ENCODE measurements at places on chromosomes 1 and 21. TPM values are rescaled to one million over a fixed set of nuclear protein-coding genes. Genes with fewer than 3 reads are reported as not detected.

TTC22 gene
- not detected for total RNA-seq

SPRR2E gene
- not detected for total RNA-seq

IPP gene
- 13.0 TPM for total RNA-seq

SLC9C2 gene
- not detected for total RNA-seq

MCOLN2 gene
- 1.4 TPM for total RNA-seq

S100A14 gene
- not detected for total RNA-seq

- DNase-seq: no peak
Observed at GRCh38 chr1:110161165-110161564, 10.9 kb downstream of the SLC6A17 start.

- no peak for DNase-seq
Observed at GRCh38 chr1:6987940-6988339, 202.7 kb downstream of the CAMTA1 start.

DNA sequence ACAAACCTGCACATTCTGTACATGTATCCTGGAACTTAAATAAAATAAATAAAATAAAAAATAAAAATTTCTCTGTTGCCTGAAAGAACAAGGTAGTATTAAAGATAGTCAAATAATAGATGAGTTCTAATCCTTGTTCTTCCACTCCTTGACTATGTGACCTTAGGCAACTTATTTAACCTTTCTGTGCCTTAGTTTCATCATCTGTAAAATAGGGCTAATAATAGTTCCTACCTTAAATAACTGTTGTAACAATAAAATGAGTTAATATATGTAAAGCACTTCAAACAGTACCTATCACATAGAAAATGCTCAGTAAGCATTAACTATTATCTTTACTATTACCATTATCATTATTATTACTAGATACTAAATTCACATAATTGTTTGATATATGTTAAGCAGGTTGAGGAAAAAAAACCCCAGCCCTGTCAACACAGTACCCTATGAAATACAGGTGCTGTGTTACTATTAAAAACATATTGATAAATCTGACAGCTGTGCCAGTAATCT is 23.1 kb downstream of the SASS6 start:
- DNase-seq: no peak

DNA sequence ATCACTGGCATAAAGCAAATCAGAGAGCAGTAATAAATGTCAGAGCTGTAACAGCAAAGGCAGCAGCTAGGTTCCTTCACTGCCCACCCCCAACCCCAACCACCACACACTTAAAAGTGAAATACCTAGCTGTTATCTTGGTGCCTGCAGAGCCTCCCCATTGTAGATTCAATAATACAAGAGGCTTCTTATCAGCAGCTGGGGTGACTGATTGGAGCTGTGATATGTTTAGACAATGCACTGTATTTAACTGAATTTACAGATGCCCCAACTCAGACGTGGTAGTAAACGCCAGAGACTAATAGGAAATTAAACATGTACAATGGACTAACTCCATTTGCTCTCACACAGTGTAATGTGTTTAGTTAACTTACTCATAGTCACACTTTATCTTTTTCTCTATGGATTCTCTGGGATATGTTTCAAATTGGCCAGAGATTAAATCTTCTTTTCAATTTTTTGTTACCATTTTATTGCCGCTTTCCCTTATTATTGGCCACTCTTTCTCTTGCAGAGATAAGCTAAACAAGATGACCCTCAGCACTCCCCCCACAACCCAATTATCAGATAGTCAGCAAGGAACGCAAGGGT is 117.1 kb downstream of the ESRRG start:
- DNase-seq: no peak

DNA sequence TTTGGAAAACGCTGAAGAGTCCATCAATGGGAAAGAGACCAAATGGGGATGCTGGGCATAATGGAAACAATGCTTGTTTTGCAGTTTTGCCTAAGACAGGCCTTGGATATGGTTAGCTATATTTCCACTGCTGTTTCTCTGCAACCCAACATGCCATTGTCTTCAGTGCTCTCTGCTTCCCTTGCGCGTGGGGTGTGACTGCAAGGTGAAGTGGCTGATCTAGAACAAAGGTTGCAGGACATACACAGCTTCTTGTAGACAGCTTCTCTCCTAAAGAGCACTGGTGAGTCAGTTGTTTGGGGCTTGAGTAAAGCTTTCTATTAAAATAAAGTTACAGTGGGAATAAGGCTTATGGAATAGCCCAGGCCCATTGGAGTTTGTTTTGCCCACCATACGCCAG is 33.0 kb downstream of the RUNX1 start:
- DNase-seq: no peak

DNA sequence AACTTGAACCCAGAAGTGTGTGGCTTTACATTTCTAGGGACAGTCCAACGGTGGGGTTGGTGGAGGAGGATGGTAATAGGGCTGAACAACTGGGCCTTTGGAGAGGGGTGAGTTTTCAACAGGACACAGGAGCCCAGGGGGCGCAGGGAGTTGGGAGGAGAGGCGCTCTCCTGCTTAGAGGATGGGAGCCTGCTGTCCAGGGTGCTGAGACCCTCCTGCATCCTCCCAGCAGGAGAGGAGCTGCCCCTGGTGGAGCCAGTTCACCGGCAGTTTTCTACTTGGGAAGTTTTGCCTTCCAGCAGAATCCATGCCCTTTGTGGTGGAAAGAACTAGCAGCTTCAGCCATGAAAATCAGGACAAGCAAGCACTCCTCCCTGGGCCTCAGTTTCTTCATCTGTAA is 8.6 kb downstream of the KCNC4 start:
- no peak for DNase-seq

DNA sequence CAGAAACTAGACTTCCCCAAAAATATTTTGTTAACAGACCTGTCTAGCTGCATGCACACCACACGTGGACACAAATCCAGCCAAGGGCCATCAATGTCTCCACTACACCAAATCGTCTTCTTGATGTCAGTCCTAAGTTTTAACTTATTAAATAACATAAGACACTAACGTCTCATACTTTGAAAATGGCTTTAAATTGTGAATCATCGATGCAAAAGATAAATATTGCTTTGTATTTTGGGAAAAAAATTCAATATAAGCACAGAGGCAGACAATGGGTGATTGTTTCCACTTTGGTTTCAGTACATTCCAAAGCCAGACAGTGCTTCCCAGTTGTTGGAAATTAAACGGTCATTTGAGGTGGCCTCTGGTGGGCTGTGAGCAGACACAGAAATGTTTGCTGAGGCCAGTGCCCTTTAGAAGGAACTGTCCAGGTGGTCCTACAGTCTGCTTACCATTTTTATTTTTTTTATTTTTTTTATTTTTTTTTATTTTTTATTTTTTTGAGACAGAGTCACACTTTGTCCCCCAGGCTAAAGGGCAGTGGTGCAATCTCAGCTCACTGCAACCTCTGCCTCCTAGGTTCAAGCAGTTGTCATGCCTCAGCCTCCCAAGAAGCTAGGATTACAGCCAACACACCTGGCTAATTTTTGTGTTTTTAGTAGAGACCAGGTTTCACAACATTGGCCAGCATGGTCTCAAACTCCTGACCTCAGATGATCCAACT is 1.8 kb upstream of the KIAA2013 start:
- DNase-seq: no peak

GRCh38 chr1:194533641-194534040 is 1347.2 kb upstream of the B3GALT2 start:
- DNase-seq: no peak

- DNase-seq: no peak
Observed at GRCh38 chr1:980137-980571, 1.7 kb downstream of the PERM1 start.

- DNase-seq: peak; percentile 29
Observed at GRCh38 chr1:248847181-248847955, 9.3 kb downstream of the ZNF672 start.

GRCh38 chr1:88985692-88986091 is 6.7 kb downstream of the KYAT3 start:
- no peak for DNase-seq

GRCh38 chr1:9558271-9558945 is 19.1 kb downstream of the SLC25A33 start:
- no peak for DNase-seq

DNA sequence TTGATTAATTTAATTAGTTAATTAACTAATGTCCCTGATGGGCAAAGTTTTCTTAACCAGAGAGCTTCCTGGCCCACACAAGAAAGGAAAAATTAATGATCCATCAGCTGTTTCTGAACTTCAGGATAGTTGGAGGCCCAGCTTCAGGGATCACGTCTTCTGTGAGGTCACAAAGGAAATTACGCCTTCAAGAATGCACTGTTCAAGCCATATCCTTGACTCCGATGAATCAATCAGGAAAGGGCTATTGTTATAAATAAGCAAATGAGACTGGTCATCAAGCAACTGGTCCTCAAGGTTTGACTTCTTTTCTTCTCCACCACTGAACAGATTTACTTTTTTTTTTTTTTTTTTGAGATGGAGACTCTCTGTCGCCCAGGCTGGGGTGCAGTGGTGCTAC is 40.6 kb downstream of the TCP10L start:
- no peak for DNase-seq

DNA sequence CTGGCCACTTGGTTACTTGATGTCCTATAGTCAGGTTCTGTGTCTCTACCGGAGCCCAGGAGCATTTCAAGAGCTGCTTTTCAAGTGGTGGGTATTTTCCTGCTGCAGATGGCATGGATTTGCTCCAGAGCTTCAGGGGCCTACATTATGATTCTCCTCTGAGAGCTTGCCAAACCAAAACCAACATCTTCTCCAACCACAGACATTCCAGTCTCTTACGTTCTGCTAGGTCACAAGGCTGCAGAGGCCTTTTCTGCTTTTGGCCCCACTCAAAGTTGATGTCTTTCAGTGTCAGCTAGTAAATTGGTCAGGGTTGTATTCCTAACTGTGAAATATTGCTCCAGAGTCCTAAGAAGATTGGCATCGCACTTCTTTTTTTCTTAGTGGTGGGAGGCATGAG is 14.7 kb upstream of the AQP10 start:
- DNase-seq: no peak

- no peak for DNase-seq
Observed at GRCh38 chr1:214967865-214968575, 114.5 kb upstream of the KCNK2 start.

DNA sequence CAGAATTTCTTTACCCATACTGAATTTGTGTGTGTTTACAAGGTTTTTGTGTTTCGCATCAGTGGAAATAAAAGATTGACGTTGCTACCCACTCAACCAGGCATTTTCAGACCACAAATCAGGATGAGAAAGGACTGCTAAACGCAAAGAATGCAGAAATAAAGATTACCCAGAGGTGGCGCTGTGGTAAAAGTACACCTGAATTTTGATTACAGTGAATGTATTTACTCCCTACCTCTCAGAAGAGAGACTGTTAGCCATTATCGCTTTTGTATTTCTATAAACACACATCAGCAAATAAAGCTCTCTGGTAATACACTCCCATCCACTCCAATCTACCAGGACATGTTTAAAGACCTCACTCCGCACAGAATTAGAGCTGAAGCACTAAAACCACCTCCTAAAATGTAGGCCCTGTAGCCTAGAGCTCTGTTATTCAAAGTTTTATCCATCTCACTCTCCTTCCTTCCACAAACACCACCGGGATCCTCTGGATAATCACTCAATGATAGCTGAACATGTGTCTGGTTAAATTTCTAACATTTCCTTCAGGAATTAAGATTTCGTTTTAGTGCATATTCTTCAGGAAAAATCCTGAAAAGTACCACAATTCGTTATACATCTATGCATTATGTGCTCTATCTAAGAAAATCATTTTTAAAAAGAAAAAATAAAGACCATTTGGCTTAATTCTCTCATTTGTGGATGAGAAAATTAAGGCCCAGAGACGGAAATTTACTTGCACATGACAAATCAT is 2.5 kb upstream of the LMO4 start:
- peak; percentile 36 for DNase-seq

DNA sequence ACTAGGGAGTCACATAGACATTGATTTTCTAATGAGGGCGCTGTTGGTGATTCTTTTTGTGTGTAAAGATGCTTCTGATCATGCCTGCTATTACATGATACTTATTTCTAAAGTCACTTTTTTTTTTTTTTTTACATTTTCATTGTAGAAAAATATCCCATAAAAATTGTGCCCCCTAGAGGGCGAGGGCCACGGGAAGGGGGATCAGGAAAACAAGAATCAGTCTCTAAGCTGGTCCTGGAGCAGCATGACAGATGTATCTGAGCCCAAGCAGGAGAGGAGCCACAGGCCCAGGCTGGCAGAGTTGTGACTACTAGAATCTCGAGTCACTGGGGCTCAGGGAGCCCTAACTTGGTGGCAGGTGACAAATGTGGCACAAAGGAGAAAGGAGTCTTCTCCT is 28.1 kb downstream of the ZSCAN20 start:
- no peak for DNase-seq

GRCh38 chr1:221663321-221663720 is 78.6 kb downstream of the DUSP10 start:
- no peak for DNase-seq

DNA sequence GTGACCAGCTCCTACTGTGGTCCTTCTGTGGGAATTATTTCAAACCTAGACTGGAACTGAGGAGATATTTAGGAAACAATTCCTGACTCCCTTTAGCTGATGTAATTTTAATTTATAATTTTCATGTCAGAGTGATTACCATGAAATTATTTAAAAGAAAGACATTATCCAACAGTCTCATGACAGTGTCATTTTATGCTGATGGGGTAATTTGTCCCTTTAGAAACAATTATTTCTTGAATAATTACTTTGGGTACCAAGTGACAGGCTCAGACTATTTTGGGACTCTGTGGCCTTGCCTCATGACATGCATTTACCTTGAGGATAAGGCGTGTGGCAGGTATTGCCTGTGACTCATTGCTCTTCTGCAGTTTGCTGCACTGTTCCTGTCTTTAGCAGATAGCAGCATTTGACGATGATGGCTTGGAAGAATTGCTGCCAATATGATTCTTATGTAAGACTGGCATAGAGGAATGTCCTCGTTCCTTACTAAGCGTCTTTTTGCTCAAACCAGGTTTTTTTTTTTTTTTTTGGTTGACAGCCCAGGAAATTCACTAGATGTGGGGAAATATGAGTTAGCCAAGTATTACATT is 206.0 kb upstream of the HMCN1 start:
- DNase-seq: no peak

Data from SJSA1 (cell line).